Stimulated activated CD4-positive, alpha-beta T cell treated with anti-CD3 and anti-CD28 coated beads, Interleukin-1b, Interleukin-23, amount 100 ng/mL, for 1 hour (primary cell): ENCODE measurements at places on chromosomes 7 and 10.

GRCh38 chr10:105145711-105146110 is 504.6 kb downstream of the SORCS3 start:
- no peak for DNase-seq

- no peak for DNase-seq
These were observed 13.1 kb downstream of the JAKMIP3 start for GRCh38 chr10:132078746-132079345.

- no peak for DNase-seq
These were observed 559 bp upstream of the FKBP14 start for GRCh38 chr7:30027065-30027456.

DNA sequence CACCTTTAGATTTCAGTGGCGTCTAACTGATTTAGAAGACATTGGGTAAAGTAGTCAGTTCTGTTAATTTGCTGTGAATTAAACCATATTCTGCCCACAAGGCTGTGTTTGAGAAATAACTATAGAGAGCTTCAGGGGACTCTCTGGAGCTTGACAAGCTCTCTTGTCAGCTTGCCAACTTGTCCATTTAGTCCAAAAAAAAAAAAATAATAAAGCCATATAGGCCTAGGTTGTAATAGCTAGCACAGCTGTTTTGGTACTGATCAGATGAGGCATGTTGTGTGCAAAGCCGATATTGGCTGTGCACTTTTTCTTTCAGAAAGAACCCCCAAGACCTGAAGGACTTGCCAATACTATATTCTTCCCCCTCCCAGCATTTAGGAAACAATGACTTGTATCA is 20.2 kb upstream of the ZNF282 start:
- no peak for DNase-seq

GRCh38 chr7:105773030-105773460 is 103.4 kb downstream of the ATXN7L1 start:
- no peak for DNase-seq

DNA sequence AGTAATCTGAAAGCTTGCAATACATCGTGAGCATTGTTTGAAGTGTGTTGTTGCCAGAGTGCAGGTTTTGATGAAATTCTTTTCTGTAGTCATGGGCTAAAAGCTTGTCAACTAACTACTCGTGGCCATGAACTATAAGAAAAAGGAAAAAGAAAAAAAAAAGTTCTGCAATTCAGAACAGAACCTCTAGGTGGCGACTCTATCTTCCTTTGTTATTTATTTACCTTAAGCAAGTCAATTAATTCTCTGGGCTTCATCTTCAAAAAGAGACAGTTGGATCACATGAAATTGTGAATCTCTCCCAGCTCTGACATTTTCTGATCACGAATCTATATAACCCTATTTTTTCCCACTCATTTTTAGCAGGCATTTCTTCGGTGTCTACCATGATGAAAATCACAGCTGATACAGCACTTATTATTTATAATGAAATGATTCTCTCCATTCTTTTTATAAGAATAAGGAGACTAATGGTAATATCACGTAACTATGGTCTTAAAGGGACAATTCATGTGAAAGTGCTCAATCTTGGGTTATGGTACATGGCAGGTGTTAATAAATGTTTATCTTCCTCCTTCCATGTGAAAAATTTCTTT is 18.8 kb downstream of the TMEM196 start:
- DNase-seq = no peak

- DNase-seq = no peak
These were observed 8.0 kb downstream of the ELFN1 start for GRCh38 chr7:1678081-1678543.
